ENCODE measurements at places on chromosomes 13 and 19.

DNA sequence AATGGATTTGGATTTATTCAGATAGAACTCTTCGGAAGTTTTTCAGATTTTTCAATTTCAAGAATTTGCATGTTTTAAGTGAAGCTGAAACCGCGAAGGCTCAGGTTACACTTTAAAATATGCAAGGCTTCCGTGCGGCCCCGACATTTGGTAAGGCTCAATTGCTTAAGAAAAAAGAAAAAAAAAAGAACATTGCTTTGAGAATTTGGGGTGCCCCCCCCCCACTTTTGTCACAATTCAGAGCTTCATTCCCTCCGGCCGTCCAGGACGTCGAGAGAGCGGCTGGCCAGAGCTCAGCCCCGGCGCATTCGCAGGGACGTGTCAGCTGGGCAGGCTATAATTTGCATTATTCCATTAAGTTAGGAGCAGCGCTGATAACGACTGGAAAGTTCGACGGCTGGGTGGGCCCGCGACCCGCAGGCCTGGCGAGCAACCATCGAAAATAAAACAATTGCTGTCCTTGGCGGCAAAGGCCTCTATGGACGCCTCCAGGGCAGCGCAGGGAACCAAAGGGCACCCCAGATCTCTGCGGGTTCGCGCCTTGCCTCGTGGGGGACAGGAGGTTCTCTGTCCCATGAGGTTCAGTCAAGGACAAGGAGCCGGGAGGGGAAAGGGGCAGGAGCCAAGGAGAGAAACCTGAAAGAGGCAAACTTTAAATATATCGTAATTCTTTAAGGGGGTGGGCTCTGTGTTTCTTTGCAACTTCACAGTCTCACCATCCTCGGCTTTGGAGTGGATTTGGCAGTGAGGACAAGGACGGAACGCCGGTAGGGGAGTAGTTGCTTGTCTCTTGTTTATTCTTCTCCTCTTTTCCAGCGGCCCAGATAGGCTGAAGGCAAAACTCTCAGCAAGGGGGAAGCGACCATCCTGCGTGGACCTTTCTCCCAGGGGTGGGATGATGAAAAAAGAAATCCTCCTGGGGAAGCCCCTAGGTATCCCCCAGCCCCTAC is 7.0 kb downstream of the SOX21 start:
- DNase-seq: no peak

DNA sequence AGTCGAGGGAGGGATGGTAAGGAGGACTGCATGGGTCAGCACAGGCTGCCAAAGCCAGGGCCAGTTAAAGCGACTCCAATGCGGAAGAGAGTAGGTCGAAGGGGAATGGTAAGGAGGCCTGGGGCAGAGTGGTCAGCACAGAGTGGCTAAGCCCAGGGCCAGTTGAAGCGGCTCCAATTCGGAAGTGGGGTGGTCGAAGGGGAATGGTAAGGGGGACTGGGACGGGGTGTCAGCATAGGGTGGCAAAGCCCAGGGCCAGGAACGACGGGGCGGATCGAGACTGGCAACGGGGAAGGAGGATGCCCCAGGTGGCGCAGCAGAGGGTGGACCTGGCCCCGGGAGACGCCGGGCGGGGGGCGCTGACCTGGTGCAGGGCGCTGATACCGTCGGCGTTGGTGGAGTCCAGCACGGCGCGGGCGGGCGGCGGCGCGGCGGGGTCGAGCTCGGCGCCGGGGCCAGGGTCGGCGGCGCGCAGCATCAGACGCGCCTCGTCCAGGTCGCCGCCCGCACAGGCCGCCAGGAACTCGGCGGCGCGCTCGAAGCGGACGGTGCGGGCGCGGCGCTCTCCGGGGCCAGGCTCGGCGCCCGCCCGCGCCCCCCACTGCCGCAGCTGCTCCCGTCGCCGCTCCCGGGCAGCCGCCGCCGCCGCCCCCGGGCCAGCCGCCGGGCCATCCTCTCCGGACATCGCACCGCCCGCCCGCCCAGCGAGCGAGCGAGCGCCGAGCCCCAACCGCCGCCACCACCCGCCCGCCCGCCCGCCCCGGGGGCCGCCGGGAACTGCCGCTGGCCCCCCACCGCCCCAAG is at the start of gene PPP1R12C:
Gene PPP1R12C (minus strand): TSS at position 779 of the 804 bp plus-strand sequence. CDS start 94 bp downstream, at position 685.
- DNase-seq: no peak

DNA sequence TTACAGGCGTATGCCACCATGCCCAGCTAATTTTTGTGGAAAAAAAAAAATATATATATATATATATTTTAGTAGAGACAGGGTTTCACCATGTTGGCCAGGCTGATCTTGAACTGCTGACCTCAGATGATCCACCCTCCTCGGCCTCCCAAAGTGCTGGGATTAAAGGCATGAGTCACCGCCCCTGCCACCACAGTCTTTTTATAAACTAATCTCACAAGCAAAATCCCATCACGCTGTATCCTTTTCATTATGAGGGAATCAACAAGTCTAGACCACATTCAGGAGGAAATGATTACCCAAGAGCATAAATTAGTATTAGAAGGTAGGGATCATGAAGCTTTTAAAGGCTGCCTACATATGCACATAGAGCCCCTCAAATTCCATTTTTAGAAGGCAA is 210.6 kb upstream of the NBEA start:
- DNase-seq: no peak

DNA sequence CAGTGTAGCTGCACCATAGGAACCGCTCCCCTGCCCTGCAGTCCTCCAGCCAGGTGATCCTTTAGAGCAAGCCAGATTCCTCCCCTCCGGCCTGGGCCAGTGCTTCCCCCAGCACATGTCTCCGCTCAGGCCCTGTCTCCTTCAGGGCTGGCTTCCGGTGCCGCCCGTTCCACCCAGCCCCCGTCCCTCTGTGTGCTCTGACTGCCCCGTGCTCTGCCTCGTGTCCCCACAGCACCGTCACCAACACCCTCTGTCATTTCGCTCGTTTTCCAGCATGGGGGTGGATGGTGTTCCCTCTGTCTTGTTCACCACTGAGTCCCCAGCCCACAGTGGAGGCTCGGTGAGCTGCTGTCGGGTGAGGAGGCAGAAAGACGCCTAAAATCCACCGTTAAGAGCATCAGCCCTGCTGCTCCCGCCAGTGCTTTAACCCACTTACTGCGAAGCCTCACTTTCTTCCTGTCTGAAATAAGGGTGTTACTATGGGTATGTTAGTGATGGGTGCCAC is 54.5 kb downstream of the TSSK6 start:
- no peak for DNase-seq

DNA sequence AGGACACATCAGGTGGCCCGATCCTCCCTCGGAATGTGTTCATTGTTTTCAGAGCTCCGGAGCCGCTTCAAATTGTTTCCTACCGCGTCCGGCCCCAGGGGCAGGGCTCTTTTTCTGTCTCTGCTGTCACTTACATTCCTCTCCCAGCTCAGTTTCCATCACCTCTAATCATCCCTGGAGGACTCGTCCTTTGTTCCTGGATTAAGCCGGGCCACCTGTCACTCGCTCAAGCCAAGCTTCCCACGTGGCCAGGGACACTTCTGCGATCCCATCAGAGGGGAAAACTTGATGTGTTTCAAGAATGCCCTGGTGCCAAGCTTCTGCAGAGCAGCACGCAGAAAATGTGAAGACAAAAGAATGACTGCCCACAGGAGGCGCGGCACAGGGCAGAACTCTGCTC is 13.5 kb downstream of the IL17D start:
- DNase-seq: no peak

DNA sequence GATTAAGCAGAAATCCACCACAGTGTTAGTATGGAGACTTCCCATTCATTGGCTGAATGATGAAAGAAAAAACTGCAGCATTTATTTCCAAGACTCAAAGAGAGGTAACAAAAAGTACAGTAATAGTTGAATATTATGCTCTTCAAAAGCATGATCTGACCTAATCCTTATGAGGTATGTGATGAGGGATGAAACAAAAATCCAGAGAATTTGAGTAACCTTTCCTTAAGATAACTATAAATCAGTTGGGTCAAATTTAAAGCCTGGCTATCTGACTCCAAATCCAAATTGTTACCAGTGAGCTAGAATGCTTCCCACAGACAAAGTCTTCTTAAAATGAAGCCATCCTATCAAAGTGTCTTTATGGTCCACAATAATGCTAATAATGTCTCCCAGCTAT is 38.1 kb downstream of the NUFIP1 start:
- no peak for DNase-seq

- DNase-seq: no peak
Observed at GRCh38 chr13:109394311-109394988, 391.9 kb downstream of the IRS2 start.

GRCh38 chr19:16581145-16581970 is 9.1 kb upstream of the SLC35E1 start:
- no peak for DNase-seq

DNA sequence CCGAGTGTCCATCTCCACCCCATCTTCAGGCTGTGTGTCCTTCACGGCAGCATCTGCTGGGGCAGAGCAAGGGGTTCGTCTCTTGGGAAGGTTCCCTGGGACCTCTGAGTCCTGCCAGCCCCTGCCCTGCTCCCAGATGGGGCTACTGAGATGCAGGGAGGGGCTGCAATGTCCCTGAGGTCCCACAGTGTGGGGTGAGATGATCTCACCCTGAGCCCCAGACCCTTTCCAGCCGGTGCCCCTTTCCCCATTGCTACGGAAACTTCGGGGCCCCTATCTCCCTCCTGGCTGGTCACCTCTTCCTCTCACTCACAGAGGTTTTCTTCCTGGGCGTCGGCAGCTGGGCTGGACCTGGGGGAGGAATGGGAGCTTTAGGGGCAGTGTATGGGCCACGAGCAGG is 5.0 kb downstream of the LILRB2 start:
- no peak for DNase-seq

DNA sequence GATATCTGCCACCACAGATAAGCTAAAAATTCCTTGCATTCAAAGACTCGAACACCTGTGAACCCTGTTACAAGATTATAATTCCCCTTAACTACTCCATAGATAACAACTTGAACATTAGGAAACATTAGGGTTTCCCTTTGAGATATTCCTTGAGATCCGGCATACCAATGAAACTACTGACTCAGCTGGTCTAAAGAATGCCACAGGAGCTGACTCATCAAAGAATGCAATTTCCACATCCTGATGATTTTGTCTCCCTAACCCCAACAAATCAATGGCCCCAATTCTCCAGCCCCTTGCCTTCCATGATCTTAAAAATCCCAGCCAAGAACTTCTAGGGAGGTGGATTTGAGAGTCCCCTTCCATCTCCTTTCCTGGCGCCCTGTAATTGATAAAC is 35.6 kb upstream of the ZNF599 start:
- no peak for DNase-seq

- DNase-seq: no peak
Observed at GRCh38 chr13:69155136-69155535, 952.5 kb upstream of the ATXN8OS start.

- no peak for DNase-seq
Observed at GRCh38 chr13:101111894-101112293, 304.4 kb downstream of the NALCN start.

DNA sequence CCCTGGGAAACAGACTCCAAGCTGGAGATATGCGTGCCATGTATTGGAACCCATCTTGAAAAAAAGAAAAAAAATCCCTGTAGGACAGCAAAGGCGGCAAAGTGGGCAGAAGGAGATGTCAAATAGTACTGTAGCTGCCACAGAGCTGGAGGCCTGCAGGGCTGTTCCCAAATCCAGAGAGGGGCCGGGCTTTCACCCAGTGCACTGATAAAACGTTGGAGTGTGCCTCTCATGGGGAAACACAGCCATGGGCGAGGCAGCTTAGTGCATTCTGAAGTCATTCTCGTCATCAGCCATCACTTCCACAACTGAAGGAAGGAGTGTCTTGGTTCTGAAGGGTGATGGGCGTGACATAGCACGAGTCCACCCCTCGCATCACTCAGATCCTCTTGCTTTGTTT is 4.8 kb downstream of the SGCG start:
- DNase-seq: no peak

GRCh38 chr13:108407495-108407894 is 138.0 kb downstream of the TNFSF13B start:
- no peak for DNase-seq

- no peak for DNase-seq
Observed at GRCh38 chr13:48232420-48233045, 473 bp upstream of the ITM2B start.

- DNase-seq: no peak
Observed at GRCh38 chr19:2129892-2130770, 21.2 kb downstream of the AP3D1 start.
